NCI-H2171 (cell line): ENCODE measurements at places on chromosomes 7 and 10.

- no peak for DNase-seq
Measured at GRCh38 chr10:22934726-22935125, 6.9 kb downstream of the ARMC3 start.

DNA sequence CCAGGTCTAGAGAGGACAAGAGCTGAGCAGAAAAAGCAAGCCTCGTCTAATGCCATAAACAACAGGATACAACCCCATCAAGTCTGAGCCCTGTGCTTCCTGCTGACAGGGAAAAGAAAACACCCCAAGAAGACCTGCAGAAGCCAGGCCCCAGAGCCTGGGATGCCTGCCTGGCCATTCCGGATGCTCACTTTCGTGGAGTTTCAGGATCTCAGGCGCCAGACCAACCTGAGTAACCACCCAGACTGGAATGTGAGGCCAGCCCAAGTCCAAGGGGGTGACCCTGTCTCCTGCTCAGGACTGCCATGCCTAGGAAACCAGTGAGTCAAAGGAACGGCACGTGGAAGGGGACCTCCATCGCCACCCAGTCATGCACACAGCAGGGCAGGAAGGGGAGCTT lies 74.3 kb downstream of the PLXNA4 start:
- no peak for DNase-seq

DNA sequence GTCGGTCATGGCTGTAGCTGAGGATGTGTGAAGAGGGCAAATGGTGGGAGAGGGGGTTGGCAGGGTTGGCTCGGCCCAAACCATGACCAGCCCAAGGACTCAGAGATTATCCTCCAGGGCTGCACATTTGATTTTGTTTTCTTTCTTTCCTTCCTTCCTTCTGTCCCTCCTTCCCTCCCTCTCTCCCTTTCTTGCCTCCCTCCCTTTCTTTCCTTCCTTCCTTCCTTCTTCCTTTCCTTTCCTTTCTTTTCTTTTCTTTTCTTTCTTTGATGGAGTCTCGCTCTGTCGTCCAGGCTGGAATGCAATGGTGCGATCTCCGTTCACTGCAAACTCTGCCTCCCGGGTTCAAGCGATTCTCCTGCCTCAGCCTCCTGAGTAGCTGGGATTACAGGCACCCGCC lies 3.8 kb downstream of the SSC4D start:
- no peak for DNase-seq

GRCh38 chr7:127807340-127807739 lies 155.3 kb downstream of the SND1 start:
- no peak for DNase-seq

DNA sequence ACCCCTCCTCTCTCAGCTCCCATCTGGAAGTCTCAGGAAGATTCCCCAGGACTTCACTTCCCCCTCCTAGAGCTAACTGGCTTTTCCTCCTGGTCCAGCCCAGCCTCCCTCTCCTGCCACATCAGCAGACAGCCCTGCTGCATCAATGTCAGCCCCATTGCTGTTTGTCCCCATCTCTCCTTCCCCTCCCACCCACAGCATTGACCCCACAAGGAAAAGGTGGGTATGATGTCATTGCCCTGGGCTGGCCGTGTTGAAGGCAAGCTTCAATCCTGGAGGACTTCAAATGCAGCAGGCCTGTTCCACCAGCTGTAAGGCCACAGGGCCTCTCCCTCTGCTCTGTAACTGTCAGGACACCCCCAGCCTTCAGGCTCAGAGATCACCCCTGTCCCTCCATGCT lies 66.5 kb downstream of the C10orf105 start:
- no peak for DNase-seq

GRCh38 chr7:98470485-98471240 lies 69.8 kb upstream of the BAIAP2L1 start:
- no peak for DNase-seq

GRCh38 chr10:90148116-90148855 lies 446.9 kb downstream of the KIF20B start:
- no peak for DNase-seq

DNA sequence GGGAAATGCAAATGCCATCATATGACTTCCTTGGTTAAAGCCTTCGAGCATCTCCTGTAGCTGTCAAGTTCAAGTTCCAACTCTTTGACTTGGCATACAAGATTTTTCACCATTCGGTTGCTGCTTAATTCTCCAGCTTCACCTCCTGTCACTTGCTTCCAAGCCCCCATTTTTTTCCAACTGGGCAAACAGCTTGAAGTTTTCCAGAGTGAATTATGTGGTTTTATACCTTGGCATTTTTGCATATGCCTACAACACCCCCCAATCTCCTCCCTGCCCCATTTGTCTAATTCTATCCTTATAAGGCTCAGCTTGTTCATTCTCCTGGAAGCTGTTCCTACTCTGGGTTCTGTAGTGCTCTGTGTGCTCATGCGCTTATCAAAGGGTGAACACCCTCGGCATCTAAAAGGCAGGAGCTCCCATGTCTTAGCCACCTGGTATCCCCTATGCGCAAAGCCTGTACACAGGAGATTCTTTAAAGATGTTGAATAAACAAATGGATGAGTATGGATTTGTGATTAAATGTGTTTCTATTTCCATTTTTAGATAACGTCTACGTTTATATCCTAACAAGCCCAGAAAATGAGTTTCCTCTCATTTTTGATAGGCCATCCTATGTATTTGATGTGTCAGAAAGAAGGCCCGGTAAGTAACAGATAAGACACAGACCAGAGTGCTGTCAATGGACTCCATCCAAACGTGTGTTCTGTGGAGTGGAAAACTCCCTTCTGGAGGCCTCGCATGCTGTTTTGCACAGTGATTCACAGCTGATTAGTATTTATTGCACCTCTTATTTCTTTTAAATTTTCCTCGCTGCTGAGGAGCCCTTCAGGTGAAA lies 52.5 kb downstream of the CDHR3 start:
- DNase-seq = peak; percentile 59

GRCh38 chr10:18918532-18918931 lies 130.1 kb upstream of the MALRD1 start:
- DNase-seq = no peak

GRCh38 chr7:55550841-55551537 lies 21.3 kb downstream of the VOPP1 start:
- no peak for DNase-seq

- DNase-seq = no peak
Measured at GRCh38 chr7:44538798-44539668, 2.1 kb downstream of the NPC1L1 start.

GRCh38 chr10:102796407-102797176 lies 40.6 kb downstream of the CYP17A1 start:
- DNase-seq = no peak

GRCh38 chr7:106050002-106050745 lies 61.9 kb downstream of the SYPL1 start:
- DNase-seq = no peak

DNA sequence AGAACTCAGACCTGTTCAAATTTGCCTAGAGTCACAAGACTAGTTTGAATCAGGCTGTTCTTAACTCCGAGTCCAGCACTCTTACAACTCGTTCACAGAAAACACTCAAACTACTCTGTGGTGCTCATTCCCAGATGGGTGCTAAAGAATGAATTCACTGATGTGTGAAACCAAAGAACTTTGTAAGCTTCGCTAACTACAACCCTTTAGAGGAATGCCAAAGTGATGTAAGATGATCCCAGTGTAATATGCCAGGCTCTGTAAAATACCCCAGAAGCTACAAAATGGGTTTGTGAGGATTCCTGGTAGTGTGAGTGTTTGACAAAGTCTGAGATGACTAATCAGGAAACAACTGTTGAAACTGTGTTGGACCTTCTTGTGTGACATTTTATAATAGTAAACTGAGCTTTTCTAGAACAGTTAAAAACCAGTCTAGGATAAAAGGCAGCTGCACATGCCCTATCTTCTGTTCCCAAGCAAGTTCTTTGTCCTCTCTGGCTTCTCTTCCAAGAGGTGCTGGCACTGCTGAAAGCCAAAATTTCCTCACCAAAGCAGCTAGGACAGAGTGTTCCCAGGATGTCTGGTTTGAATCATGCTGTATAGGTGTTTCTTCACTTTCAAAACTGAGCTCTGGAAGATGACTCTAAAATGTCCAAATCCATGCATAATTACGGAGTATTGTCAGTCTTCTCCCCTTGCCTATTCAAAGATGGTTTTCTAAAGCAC lies 527.6 kb downstream of the SORCS1 start:
- no peak for DNase-seq

GRCh38 chr10:106181501-106181900 lies 983.0 kb downstream of the SORCS1 start:
- DNase-seq = no peak

DNA sequence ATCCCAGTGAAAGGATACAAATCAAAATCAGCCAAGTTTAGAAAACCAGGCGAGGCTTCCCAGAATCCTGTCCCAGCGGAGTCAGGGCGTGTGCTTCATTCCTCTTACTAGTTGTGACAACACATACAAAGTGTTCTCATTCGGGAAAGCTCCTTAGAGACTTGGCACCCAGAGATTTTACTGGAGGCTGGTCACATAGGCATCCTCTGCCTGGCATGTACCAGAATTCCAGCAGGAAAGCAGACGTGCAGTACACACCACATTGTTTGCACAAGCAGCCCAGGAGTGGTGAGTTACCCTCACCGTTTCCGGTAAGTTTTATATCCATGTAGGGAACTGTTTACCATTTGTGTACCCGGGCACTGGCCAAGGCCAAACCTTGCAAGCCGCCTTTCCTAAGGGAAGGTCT lies 34.9 kb downstream of the MMRN2 start:
- no peak for DNase-seq

DNA sequence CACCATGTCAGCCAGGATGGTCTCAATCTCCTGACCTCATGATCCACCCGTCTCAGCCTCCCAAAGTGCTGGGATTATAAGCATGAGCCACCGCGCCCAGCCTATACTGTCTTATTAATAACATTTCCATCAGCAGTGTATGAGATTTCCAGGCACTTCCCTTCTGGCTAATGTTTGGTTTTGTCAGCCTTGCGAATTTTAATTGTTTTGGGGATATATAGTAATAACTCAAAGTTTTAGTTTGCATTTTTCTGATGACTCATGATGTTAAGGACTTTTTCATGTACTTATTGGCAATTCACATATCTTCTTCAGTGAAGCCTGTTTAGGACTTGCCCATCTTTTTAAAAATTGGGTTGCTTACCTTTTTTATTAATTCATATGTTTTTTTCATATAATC lies 76.0 kb downstream of the TMEM270 start:
- no peak for DNase-seq

DNA sequence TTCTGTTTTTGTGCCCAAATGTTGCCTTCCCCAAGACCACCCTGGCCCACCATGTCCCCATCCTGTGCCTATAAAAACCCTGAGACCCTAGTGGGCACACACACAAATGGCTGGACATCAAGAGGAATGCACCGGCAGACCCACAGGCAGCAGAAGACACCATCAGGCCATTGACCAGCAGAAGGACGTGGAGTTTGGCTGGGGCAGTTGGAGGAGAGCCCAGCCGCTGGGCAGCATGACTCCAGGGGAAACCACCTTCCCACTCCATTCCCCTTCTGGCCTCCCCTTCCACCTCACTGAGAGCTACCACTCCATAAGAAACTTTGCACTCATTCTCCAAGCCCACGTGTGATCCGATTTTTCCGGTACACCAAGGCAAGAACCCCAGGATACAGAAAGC lies 309.2 kb downstream of the CAMK1D start:
- DNase-seq = no peak

DNA sequence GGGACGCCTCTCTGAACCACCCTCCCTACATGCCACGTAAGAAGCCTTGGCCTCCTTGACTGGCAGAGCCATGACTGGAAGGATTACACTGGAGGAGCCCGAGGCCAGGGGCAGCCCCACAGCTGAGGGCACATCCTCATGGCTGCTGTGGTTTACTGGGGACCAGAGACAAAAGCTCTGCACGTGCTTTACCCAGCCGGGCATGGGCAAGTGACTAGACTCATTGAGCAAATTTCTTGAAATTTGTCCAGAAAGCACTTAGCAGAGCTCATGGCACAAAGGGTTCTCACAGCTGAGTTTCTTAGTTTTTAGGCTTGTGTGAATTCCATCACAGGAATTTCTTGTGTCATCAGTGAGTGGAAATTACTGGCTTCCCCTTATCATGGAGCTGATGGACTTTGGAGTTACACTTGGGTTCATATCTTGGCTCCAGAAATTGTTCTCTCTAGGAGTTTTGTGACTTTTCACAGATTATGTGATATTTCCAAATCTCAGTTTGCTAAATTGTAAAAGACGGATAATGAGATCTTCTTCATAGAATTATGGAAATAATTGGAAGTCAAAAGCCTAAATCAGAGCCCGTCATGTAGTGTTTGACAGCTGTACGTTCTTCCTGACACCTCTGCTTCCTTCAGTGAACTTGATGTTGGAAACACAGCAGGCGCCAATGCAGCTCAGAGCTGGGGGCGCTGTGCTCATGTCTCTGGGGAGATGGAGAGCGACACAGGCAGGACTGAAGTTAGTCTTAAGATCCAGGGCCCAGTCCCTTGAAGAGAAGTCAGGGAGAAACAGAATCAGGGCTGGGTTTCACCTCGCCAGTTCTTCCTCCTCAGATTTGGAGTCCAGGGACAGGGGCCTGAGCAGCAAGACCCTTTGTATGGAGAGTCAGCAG lies 47.7 kb upstream of the MGAM2 start:
- no peak for DNase-seq

DNA sequence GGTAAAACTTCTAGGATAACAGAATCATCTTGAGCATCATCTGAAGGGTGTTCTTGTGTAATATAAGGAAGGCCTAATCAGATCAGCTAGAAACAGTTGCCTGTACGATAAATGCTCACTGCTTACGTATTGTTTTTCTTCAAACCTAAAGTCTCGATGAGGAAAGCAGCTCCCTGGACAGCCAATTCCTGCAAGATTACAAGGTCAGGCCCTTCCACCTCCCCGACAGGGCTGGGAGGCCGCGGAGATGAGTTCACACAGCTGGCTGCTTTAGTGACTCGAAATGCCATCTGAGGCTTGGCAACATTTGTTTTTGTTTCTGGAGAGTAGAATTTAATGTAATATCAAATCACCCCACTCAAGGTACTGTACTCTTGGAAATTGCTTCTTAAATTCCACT lies 95.1 kb upstream of the PFKP start:
- no peak for DNase-seq
